Activated CD4-positive, CD25-positive, alpha-beta regulatory T cell (primary cell): ENCODE measurements at places on chromosomes 13 and 19.

GRCh38 chr13:80924596-80924995 is 583.7 kb upstream of the SPRY2 start:
- no peak for DNase-seq

- no peak for DNase-seq
These were observed 12.8 kb downstream of the LILRA1 start for GRCh38 chr19:54606230-54606629.

DNA sequence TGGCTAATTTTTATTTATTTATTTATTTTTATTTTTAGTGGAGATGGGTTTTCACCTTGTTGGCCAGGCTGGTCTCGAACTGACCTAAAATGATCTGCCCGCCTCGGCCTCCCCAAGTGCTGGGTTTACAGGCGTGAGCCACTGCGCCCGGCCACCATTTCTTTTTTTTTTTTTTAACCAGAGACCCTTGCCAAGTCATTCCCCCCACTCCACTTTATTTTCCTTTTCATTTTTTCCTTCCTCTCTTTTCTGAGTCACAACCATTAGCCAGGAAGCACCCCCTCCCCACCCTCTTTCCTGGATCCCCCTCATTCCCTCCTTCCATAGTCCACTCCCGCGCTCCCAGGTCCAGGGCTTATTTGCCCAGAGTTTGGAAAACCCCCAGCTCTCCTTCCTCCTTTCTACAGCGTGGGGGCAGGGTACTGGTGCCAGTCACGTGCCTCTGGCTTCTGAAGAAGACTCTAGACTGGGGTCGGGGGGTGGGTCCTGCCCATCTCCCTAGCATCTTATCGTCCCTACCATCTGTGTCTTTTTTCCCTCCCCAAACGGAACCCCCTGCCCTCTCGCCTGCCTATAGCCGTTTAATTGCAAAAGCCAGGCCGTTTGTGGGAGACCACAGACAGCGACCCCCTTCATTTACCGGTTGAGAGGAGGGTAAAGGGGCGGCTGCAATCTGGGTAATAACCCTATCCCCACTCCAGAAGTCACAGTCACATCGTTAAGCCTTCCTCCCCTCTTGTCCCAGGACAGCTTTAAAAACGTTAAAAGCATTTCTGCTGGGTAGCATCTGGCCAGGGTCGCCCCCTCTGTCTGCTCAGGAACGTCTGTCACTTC is 1.1 kb upstream of the CALR start:
- DNase-seq, result no peak

DNA sequence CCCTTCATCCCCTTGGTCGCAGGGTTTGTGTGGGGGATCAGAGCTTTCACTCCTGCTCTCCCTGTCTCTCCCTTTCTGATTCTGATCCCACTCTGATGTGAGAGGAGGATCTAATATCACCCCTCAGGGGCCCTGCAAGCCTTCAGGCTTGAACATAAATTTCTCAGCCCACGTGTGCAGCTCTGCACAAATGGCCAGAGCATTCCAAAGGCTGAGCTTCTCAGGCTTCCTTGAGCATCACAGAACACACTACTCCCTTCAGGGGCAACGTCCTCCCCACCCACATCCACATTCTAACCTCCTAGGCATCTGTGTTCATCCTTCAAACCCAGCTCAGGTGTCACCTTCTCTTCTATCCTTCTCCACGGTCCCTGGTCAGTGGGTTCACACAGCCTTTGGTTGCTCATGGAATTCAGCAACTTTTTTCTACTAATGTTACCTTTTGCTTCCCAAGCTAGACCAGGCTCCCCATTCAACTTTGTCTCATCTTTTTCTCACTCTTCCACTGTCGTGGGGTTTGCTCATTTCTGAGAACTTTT is 24.4 kb upstream of the DOCK9 start:
- DNase-seq, result no peak

- no peak for DNase-seq
These were observed 2236.5 kb downstream of the PCDH9 start for GRCh38 chr13:64993514-64994164.

DNA sequence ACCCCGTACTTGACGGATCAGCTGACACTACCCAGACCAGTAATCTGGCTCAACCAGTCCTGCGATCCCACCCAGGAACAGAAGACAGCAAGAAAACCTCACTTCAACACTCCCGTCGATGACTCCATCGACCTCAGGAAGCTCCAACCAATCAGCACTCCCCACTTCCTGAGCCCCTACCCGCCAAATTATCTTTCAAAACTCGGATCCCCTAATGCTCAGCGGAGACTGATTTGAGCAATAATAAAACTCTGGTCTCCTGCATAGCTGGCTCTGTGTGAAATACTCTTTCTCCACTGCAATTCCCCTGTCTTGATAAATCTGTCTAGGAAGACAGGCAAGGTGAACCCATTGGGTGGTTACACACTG is 1.2 kb downstream of the LSM4 start:
- no peak for DNase-seq

DNA sequence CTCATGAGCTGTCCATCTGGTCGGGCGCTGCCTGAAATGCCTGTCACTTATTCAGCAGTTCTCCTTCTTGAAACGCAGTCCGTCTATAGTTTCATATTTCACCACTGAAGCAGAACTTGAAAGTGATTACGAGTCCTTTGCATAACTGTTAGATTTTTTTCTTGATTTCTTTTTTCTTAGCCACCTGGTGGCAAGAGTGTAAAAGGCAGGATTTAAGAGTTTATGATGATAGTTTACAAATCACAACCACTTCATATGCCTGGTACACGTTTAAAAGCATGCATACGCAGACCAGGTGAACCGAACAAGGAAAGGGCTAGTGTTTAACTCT is 45.8 kb downstream of the GGACT start:
- no peak for DNase-seq

DNA sequence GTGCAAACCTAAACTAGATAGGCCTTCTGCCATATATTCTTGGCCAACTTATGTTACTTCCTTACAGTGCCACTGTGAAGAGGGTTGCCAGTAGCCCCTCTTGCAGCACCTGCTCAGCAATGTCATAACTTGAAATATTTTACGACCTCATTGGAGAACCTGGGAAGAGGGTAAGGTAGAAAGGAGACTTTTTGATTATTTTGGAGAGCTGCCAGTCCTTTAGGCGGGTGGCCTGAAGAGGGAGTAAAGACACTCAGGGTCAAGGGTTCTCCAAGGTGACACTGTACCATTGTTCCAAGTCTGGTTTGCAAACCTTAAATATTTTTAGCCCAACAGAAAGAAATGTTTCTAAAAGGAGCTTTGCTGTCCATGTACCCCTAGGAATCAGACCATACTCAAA is 118.3 kb downstream of the FLT1 start:
- no peak for DNase-seq

- DNase-seq, result no peak
These were observed 217.2 kb downstream of the RFC3 start for GRCh38 chr13:34035178-34035577.

GRCh38 chr13:48096670-48097069 is 1.8 kb upstream of the MED4 start:
- no peak for DNase-seq

DNA sequence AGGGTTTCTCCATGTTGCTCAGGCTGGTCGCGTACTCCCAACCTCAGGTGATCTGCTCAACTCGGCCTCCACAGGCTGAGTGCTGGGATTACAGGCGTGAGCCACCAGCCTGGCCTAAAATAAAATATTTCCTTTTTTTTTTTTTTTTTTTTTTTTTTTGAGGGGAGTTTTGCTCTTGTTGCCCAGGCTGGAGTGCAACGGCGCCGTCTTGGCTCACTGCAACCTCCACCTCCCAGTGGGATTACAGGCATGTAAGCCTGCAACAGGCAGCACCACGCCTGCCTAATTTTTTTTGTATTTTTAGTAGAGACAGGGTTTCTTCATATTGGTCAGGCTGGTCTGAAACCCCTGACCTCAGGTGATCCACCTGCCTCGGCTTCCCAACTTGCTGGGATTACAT is 4.9 kb downstream of the ZNF506 start:
- DNase-seq, result no peak

GRCh38 chr13:19852766-19853165 is 10.7 kb downstream of the ZMYM5 start:
- no peak for DNase-seq

DNA sequence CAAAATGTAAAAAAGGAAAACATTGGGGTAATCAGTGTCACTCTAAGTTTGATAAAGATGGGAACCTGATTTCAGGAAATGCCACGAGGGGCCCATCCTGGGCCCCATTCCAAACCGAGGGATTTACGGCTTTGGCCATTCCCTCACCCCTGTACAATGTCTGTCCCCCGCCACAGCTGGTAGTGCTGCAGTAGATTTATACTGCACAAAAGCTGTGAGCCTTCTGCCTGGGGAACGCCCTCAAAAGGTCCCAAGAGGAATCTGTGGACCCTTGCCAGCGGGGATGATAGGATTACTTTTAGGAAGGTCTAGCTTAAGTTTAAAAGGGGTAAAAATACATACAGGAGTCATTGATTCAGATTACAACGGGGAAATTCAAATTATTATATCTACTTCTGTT is 173.4 kb upstream of the SGCG start:
- no peak for DNase-seq

DNA sequence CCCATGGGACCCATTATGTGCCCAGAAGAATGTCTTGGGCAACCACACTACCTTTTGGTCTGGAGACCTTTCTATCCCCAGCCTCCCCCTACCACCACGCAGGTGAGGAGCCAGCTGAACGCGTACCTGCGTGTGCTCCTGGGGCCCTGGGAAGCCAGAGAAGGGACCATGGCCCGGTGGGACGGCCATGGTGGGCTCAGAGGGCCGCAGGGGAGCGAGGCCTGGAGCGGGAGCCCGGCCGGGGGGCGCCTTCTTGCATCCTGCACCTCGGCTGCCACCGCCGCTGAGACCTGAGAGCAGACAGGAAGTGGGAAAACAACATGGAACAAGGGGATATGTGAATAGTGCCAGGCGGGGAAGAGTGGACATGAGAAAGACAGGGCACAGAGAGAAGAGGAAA is 2.3 kb downstream of the DYRK1B start:
- no peak for DNase-seq

- no peak for DNase-seq
These were observed 29.9 kb upstream of the TUBGCP3 start for GRCh38 chr13:112617754-112618375.

GRCh38 chr13:49828453-49828852 is 36.0 kb upstream of the KPNA3 start:
- no peak for DNase-seq

- no peak for DNase-seq
These were observed 142.3 kb upstream of the EDNRB start for GRCh38 chr13:78060966-78061365.

GRCh38 chr19:6065685-6066374 is 44.5 kb downstream of the RFX2 start:
- no peak for DNase-seq

GRCh38 chr19:48968179-48968661 is 3.1 kb downstream of the FTL start:
- DNase-seq, result no peak

- DNase-seq, result no peak
These were observed 262.1 kb downstream of the ZNF536 start for GRCh38 chr19:30634131-30634830.

GRCh38 chr19:50258918-50259372 is 55.5 kb downstream of the MYH14 start:
- DNase-seq, result no peak

- peak; percentile 39 for DNase-seq
These were observed 407 bp downstream of the RAB3A start for GRCh38 chr19:18203408-18203862.

DNA sequence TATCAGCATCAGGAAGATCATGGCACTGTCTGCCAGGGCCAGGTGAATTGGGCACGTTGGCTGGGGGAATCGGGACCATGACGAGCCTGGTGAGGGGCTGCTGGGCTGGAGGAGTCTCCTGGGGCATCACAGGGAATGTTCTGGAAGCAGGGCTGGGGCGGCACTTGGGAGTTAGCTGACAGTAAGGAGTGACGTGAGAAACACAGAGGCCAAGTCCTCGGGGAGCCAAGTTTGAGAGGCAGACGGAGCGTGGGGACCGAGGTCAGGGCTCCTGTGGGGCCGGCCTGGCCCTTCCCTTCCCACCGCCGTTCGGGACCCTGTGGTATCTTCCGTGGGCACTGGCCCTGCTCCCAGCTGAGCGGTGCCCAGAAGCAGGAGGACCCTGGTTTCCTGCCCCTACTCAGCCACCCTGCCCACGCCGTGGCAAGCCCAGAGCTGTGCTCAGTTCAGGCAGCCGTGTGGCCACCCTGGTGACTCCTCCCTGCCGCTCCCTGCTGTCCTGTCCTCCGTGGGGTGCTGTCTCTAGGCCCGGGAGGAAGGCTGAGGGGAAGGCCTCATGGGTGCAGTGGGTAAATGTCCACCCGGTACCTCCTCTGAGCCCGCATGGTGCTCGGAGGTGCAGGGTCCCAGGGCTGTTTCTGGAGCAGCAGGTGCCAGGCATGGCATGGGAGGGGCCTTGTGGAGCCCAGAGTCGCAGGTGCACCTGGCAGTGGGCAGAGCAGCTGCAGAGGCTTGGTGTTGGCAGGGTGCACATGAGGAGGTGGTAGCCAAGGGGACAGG is 25.2 kb downstream of the CRTC1 start:
- no peak for DNase-seq

DNA sequence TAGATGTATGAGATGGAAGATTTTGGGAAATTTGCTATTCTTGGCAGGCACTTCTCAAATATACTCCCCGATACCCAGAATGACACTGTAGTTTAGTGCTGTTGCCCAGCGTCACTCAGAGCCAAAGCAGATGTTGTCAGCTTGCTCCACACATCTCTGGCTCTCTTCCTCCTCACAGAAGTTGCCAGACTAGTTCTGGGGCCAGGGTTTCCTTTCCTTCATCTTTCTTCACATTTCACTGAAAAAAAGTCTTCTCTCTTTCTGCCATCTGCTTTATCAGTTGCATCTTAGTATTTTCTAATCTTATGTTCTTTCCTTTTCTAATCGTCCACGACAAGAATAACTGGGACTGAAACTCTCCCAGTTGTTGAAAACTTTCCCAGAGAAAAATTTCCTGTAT is 251.4 kb downstream of the RGCC start:
- DNase-seq, result no peak

GRCh38 chr13:100872761-100873160 is 198.2 kb upstream of the TMTC4 start:
- no peak for DNase-seq

- DNase-seq, result no peak
These were observed 240.9 kb upstream of the SERP2 start for GRCh38 chr13:44132710-44133109.

DNA sequence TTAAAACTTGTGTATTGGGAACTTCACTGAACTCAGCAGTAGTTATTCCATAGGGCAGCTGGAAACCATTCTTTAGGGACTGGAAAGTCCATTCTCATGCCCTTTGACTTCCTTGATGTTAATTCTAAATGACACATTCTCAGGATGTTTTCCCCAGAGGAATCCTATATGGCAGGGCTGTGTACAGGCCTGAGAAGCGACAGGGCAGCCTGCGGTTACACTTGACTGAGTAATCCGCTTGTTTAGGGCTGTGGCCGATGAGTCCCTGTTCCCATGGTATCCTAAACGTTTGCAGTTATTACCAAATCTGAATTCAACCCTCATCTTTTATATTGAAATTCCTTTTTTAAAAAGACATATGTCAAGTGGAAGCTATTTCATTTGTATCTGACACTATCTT is 83.5 kb downstream of the COL4A2 start:
- DNase-seq, result no peak
